ENCODE measurements at places on chromosomes 13 and 19.
A peak's percentile ranks its signal among the peaks of the same experiment; 100 is the strongest.

GRCh38 chr13:102400675-102401145 lies 1.1 kb downstream of the FGF14 start:
- DNase-seq, result no peak

GRCh38 chr13:23608701-23609413 lies 38.6 kb downstream of the TNFRSF19 start:
- DNase-seq, result no peak

DNA sequence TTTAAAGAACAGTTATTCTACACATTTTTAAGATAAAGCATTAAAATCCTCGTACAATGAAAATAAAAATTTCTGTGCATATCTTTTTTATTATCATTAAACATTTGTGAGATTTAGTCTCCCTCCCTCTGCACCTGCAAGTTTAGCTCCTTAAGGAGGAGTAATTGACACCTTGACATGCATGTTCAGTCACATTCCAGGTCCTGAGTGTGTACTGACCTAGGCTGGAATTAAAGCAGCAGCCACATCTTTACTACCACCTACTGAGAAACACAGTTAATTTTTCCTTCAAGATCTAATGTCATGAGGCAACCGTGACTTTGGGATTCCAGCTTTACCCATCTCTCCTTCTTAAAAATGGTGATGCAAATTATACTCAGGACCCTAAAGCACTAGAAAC lies 123.1 kb upstream of the FREM2 start:
- DNase-seq, result no peak

- no peak for DNase-seq
Observed at GRCh38 chr13:50467156-50468110, 376.1 kb downstream of the DLEU7 start.

- DNase-seq, result no peak
Observed at GRCh38 chr19:46674416-46675178, 13.6 kb upstream of the DACT3 start.

DNA sequence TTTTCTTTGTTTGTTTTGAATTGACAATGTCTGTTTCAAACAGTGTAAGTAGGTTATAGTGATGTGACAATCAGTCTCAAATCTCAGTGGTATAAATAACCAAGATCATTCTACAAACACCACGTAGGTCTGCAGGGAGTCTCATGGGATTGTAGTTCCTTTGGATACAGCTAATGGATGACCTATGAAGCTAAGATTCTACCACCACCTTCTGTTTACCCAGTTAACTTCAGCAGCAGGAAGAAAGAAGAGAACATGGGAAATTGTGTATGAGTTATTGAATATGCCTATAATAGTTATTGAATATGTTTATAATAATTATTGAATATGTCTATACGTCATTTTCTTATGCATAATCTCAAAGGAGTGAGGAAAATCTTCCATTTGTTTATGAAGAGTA lies 63.9 kb upstream of the SLITRK5 start:
- no peak for DNase-seq

DNA sequence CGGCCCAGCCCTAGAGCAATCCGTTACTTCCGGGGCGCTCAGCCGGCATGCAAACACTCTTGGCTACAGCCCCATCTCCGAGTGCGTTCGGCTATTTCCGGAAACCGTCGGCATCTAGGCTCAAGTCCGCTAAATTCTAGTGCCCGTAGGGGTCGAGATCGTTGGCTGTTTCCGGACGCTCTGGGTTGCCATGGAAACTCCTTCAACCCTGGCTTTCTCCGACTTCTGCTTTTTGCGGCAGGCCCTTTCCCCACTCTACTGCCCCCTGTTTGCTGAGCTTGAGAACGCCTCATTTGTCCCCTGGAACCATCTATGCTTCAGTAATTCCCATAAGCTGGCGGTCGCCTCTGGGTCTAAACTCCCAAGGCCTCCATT lies 534 bp upstream of the PIK3R2 start:
- peak; percentile 92 for DNase-seq

- no peak for DNase-seq
Observed at GRCh38 chr13:67645874-67646467, 415.8 kb upstream of the PCDH9 start.

GRCh38 chr19:38270587-38271167 lies 6.3 kb downstream of the SPINT2 start:
- DNase-seq, result no peak

DNA sequence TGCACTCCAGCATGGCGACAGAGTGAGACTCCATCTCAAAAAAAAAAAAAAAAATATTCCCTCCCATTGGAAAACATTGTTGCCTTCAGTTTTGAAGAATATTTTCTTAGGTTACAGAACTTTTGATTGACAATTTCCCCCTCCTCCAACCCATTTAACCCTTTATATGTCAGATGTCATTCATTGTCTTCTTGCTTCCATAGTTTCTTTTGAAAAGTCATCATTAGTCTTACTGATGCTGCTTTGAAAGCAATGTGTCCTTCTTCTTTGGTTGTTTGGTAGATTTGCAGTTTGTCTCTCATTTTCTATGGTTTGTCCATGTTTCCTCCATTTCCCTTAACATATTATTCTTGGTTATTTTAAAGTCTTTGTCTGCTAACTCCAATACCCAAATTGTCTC lies 25.4 kb downstream of the ZNF558 start:
- DNase-seq, result no peak

- no peak for DNase-seq
Observed at GRCh38 chr19:47002106-47002766, 17.4 kb upstream of the NPAS1 start.

DNA sequence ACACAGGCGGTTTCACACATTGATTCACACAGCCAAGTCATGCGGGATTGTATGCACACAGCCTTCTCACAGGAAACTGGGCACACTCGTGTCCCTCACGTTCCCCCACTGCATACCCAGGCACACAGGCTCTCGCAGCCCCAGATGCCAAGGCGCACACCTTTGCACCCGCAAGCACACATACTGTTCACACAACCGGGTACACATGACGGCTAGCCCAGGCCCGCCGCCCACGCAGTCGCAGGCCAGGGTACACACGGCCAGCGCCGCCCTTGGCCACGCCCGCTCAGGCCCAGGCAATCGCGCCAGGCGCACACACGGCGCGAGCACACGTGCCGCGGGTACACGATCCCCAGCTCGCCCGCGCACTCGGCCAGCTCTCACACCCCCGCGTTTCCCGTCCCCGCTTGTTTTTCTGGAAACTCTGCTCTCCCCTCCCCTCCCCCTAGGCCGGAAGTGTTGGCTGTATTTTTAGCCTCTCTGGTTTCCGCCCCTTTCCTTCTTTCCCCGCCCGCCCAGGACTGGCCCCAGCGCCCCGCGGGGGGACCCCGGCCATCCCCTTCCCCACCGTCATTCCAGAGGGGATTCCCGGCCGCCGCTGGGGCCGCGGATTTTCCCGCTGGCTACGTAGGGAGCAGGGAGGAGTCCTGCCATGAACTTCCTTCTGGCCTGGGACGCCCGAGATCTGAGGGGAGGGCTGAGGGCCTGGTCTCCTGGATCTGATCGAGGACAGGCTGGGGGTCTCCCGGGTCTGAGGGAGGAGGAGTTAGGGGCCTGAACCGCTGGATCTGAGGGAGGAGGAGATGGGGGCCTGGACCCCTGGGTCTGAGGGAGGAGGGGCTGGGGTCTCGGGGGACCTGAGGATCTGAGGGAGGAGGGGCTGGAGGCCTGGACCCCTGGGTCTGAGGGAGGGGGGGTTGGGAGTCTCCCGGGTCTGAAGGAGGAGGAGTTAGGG lies 4.0 kb upstream of the ZFP36 start:
- peak; percentile 81 for DNase-seq

DNA sequence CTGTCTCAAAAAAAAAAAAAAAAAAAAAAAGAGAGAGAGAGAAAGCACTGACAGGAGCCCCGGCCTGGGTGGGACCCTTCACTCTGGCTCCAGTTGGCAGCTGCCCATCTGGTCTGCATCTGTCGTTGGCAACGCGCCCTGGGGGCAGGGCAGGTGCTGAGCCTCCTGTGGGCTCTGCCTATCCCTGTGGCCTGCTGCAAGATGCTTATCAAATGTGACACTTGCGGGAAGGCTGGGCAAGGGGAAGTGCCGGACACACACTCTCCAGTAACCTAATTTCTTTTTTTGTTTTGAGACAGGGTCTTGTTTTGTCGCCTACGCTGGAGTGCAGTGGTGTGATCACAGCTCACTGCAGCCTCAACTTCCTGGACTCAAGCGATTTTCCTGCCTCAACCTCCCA lies 10.7 kb upstream of the KPTN start:
- DNase-seq, result no peak

DNA sequence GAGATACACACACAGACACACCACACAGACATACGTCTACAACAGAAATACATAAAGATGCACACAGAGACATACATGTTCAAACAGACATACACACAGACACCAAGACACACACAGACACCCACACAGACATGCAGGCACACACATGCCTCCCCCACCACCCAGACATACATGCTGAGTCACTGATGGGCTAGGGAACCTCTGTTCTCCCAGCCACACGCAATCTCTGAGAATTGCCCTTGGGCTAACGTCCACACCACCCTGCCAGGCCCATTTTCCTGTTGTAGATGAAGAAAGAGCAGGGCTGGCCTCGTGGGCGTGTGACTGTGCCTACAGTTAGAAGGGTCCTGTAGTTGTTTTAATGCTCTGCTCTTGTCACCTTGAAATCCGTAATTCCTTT lies 261.9 kb downstream of the KCNRG start:
- no peak for DNase-seq

GRCh38 chr19:48868114-48868886 lies at the start of gene PLEKHA4:
Gene PLEKHA4 (minus strand): TSS chr19:48868617. CDS start chr19:48867620, 997 bp downstream.
- DNase-seq, result no peak

DNA sequence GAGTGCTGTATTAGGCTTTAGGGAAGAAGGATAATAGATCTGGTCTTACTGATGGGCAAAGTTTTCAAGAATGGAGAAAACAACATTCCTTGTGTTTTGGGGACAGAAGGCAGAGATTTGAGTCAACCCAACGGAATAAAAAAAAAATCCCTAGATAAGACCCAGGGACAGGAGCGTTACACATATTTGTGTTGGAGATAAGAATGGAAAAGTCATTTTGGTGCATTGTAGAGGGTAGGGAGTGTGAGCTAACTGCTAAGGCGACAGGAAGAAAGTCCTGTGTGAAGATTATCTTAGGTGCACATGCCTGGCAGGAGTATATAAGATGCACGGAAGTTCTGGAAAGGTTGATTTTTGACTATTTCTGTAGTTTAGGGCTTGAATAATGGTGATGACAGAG lies 450.3 kb upstream of the ARGLU1 start:
- DNase-seq, result no peak

- no peak for DNase-seq
Observed at GRCh38 chr19:42098781-42099180, 22.8 kb downstream of the ZNF574 start.

DNA sequence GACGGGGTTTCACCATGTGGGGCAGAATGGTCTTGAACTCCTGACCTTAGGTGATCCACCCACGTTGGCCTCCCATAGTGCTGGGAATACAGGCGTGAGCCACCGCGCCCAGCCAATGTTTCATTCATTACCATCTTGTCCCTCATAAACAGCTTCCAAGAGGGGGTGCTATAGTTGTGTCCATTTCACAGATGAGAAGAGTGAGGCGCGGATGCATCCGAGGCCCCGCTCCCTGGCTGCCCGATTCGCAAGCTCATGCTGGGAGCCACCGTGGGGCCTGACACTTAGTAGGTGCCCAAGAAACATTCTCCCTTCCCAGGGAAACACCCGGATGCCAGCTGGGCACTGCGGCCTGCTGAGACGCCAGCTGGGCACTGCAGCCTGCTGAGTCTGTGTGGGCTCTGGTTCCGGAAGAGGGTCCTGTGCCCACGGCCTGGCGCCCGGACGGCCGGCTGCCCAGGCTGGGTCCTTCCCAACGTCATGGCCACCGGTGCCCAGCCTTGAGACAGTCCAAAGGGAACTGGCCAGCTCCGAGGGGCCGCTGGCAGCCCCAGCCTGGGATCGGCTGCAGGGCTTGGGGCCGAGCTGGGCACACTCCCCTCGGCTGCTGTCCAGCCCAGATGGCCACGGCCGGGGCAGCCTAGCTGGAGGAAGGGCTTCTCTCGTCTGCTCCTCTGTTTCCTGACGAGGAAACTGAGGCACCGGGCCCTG lies 54.7 kb downstream of the NFIC start:
- DNase-seq, result no peak

DNA sequence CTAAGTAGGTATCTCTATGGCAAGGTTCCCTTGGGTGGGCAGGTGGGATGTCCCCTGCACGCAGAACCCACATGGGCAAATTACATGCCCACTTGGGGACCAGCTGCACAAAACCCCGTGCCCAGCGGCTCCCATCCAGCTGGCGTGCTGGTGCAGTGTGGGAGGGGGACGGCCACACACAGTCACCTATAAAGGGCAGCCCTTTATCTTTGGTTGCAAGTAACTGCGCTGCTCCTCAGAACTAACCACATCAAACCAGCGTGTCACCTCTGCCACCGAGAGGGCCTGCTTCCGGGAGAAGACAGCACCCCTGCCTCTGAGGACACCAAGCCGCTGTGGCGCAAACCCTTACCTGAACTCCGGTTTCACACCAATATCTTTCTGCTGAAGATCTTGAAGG lies 32.2 kb downstream of the ANKRD27 start:
- peak; percentile 46 for DNase-seq

DNA sequence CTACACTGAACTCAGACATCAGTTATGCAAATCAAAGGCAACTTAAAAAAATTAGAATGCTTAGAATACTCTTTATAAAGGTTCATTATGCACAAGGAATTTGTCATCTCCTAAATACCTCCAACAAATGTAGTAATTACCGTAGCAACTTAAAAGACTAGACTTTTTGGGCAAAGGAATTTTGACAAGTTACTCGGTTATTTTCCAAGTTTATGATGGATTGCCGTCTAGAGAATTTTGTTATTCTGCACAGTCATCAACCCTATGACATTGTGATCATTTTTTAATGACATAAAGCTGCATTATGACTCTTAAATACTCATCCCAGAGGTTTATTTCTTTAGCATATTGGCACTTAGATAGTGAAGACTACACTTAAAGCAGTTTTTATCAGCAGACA lies 71.9 kb downstream of the TRPC4 start:
- DNase-seq, result no peak

GRCh38 chr13:106700439-106700838 lies 132.5 kb upstream of the ARGLU1 start:
- no peak for DNase-seq

- DNase-seq, result no peak
Observed at GRCh38 chr13:32515246-32515645, 23.3 kb downstream of the N4BP2L2 start.

GRCh38 chr13:103403148-103403740 lies 337.0 kb upstream of the SLC10A2 start:
- no peak for DNase-seq
